ENCODE measurements at places on chromosomes 5 and 9.

DNA sequence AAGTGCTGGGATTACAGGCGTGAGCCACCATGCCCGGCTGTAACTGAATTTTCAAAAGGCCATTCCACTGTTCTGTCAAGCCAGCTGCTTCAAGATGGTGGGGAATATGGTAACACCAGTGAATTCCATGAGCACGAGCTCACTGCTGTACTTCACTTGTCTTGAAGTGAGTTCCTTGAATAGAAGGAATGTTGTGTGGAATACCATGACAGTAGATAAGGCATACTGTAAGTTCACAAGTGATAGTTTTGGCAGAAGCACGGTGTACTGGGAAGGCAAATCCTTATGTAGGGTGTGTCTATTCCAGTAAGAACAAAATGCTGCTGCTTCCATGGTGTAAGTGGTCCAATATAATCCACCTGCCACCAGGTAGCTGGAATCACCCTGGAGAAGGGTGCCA, 6.6 kb upstream of the PRXL2C start:
- DNase-seq, result no peak

- DNase-seq, result no peak
These were observed 40.5 kb upstream of the LIFR start for GRCh38 chr5:38596981-38597380.

GRCh38 chr9:76323490-76323889, 70.7 kb downstream of the RFK start:
- DNase-seq, result no peak

- DNase-seq, result no peak
These were observed 516.1 kb downstream of the NTRK2 start for GRCh38 chr9:85185486-85186217.

DNA sequence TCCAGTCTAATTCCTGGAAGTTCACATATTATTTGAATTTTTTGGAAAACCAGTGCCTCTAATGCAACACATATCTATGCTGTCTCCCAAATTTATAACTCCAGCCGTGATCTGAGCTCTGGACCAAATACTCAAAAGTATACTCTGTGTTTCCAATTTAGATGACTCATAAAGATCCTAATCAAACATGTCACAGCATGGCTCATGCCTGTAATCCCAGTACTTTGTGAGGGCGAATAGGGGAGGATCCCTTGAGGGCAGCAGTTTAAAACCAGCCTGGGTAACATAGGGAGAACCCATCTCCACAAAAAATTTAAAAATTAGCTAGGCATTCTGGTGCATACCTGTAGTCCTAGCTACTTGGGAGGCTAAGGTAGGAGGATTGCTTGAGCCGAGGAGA, 388.0 kb downstream of the CDH12 start:
- no peak for DNase-seq

DNA sequence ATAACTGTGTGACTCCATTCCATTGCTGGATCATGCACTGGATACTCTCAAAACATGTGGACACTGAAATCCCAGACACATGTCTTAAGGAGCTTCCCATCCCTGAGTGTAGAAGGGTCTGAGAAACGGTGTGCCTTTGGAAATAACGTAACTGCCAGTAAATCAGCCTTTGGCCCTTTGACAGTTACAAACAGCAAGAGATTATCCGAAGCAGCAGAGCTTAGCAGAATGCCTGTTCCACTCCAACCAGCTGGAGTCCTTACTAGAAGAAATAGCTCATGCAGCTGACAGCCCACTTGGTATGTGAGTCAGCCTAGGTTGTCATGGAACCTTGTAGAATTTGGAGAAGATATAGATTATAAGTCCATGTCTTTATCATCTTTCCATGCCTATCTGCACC, 7.0 kb downstream of the TMEM252 start:
- no peak for DNase-seq

DNA sequence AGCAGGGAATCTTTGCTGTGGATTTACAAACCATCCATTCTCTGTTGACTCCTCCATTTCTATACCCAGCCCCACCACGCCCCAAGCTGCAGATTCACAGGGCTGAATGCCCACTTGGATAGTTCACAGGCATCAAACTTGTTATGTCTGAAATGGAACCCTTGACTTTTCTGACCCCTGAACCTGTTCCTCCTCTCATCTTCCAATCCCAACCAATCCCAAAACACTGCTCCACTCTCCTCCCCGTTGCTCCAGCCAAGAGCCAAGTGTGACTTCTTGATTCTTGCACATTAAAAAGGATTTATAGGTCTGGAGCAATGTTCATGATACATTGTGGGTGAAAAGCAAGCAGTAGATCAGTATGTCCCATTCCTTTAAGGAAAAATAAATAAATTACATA, 145.6 kb downstream of the DAB2IP start:
- DNase-seq, result no peak
